Naive thymus-derived CD8-positive, alpha-beta T cell (primary cell): ENCODE measurements at places on chromosomes 5 and 9.
A peak's percentile ranks its signal among the peaks of the same experiment; 100 is the strongest.

DNA sequence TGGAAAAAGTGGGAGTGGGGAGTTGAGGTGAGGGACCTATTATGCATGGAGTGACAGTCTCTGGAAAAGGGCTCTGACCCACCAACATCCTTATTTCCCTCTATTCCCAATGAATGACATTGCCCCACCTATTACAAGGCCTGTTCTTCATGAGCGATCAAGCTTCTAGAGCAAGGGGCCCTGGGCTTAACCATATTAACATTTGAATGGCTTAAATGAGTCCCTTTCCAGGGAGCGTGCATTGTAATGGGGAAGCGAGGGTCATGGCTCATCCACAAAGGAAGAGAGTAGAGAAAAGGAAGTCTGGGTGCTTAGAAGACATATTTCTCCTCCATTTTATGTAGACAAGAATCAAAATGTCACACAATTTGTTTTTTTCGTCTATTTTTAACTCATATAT, 255.5 kb downstream of the CAAP1 start:
- no peak for DNase-seq

DNA sequence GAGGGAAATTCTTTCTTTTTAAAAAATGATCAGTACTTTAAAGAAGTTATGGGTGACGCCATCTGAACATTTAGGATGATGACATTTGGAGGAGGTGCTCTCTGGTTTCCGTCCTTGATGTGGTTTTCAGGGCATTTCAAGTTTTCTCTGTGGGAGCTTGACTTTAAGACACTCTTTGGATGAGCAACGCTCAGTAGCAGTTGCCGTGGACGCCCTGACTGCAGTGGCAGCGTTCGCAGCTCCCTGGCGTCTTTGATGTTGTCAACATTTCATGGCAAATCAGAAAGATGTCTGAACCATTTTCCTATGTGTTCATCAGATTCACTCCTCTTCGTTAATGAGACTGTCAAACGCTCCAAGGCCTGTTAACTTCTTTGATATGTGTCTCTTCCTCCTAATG, 86.1 kb downstream of the ZNF354C start:
- DNase-seq = peak; percentile 30

DNA sequence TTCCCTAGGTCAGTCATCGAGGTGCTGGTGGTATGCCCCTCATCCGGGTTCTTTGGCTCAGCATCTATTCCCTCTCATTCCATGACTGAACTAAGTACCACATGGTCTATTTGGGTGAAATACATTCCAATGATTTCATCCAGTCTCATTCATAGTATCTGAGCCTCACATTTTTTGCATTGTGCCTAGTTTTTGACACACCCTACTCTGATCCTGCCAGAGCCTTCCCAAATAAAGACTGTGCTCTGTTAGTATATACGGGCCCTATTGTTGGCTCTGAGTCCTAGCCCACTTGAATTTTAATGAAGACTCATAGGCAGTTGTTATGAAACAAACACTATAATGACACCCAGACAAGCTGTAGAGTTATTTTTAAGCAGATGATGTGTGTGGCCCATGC, 740.7 kb downstream of the CETN3 start:
- no peak for DNase-seq

- no peak for DNase-seq
Measured at GRCh38 chr9:137350696-137351584, 48.9 kb upstream of the NRARP start.

- DNase-seq = no peak
Measured at GRCh38 chr5:62732677-62733121, 154.1 kb downstream of the LRRC70 start.

DNA sequence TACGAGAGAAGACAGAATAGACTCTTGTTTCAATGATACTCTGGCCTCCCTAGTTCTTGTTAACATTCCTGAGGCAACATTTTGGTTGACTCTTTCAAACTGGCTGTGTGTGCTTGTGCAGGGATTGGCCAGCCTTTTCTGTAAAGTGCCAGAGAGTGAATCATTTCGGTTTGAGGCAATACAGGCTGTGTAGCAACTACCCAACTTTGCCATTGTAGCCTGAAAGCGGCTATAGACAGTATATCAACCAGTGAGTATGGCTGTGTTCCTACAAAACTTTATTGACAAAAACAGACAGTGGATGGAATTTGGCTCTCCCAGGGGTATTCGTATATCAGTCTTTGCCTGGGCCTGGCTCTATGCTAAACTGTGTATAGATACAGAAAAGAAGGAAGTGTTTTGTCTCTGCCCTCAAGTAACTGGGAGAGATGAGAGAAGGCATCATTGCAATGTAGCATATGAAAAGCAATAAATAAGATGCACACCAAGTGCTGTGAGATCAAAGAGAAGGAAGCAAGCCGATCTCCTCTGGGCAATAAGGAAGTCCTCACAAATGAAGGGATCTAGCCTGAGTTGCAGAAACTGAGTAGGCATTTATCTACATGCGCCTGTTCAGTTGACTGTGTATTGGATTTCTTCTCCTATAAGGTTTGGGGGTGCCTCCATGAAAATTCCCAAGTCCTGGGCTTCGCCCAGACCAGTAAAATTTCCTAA, 568.0 kb upstream of the KLF4 start:
- no peak for DNase-seq

GRCh38 chr9:22392523-22392922, 54.1 kb upstream of the DMRTA1 start:
- DNase-seq = no peak
